DMS53 (cell line): ENCODE measurements at places on chromosomes 1 and 21.

DNA sequence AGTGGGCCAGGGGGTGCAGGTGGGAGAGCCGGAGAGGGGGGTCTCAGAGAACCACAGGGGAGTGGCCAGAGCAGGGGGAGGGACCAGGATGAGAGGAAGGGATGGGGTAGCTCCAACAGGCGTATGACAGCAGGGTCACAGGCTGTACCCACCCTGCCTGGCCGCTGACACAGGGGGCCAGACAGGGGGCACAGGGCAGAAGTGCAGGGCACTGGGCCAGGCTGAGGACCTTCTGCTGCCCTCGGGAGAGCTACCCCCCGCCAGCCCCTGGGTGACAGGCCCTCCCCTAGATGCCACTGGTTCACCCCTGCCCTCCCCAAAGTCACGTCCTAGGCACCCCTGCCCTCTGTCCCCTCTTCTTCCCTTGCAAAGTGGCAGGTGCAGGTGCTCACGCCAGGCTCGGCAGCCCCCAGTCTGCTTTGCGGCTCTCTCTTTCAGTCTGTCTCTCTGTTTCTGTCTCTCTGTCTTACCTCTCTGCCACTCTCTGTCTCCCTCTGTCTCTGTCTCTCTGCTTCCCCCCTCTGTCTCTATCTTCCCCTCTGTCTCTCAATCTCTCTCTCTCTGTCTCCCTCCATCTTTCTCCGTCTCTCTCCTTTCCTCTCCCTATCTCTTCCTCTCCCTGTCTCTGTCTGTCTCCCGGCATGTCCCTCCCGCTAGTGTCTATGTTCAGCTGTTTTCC, 48.5 kb downstream of the WNT9A start:
- no peak for DNase-seq

- no peak for DNase-seq
Observed at GRCh38 chr1:181438013-181438412, 45.3 kb upstream of the CACNA1E start.

GRCh38 chr1:28354121-28354520, 15.4 kb upstream of the PHACTR4 start:
- DNase-seq: no peak

DNA sequence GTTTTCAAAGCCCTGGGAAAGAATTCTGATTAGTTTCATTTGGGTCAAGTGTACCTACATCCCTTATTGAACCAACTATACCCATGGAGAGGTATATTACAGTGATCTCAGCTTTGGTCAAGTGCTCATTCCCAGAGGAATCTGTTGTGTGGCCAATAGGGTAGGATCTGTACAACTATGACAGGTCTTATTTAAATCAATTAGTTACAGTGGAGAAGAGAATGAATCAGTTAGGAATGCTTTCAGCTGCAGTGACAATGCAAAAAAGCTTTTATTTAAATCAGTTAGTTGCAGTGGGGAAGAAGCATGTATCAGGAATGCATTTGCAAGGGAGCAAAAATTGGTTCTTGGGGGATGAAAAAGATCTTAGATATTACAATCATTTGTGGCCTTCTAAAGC, 119.0 kb downstream of the FGGY start:
- no peak for DNase-seq

GRCh38 chr1:234870020-234870981, 258.3 kb downstream of the TOMM20 start:
- no peak for DNase-seq

DNA sequence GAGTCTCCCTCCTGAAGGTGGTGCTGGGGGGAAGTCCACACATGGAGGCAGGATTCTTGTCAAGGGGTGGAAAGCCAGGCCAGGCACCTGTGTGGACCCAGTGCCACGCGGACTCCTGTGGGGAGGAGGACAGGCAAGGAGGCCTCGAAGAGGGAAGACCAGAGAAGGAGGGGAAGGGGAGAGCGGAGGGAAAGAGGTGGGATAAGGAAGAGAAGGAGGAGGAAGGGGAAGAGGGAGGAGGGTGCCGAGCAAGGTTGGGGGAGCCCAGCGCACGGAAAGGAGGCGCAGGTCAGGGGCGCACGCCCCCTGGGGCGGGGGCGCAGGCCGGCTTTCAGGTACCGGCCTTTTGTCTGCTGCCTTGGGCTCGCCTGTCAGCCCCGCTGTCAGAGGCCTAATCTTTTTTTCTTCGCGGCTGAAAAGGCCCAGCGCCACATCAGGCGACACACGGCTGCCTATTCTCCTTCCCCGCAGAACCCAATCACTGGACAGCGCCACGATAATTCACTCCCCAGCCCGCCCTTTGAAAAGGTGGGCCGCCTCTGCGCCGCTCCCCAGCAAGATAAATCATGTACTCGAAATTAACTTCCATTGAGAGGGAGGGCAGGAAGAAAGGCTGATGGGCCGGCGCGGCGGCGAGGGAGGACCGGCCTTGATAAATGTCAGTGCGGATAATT, 42.5 kb downstream of the PRDM16 start:
- DNase-seq: no peak

DNA sequence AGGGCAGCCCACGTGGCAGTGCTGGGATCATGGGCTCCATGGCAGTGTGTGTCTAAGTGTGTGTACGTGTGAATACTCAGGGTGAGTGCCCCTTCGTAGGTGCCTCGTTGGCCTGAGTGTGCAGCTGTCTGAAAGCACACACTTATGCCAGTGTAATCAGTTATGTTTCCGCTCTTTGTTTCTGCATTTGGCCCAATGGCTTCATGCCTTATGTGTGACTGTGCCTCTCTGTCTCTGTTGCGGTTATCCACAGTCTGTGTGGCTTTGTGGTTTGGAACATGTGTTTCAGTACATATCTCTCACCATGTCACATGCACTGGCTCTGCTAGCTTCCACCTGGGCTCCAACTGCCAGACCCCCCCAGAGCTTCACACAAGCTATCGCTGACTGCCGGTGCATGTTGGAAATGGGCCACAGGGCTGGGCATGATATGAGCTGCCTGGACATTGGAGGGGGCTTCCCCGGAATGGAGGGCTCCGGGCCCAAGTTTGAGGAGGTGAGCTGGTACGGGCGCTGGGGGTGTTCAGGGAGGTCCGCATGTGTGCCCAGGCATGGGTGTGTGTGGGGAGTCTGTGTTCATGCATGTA, 70.3 kb upstream of the TINAGL1 start:
- no peak for DNase-seq

DNA sequence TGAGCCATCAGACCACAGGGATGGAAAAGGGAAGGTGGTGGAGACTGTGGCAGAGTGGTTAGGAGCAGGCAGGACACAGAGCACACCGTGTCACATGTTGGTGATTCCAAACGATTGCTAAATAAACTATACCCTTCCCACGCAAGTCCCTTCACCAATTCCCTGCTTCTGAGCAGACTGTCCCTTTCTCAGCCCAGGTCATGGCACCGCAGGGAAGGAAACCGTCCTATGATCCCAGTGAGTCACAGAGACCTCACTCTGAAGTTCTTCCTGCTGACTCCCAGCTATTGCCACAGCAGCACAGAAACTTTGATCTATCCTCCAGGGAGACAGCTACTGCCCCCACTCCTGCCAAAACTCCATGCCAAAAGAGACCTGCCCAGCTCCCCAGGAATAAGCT, 19.2 kb downstream of the RIMS3 start:
- no peak for DNase-seq

GRCh38 chr1:46549697-46550681, 1.5 kb downstream of the KNCN start:
- peak; percentile 96 for DNase-seq

DNA sequence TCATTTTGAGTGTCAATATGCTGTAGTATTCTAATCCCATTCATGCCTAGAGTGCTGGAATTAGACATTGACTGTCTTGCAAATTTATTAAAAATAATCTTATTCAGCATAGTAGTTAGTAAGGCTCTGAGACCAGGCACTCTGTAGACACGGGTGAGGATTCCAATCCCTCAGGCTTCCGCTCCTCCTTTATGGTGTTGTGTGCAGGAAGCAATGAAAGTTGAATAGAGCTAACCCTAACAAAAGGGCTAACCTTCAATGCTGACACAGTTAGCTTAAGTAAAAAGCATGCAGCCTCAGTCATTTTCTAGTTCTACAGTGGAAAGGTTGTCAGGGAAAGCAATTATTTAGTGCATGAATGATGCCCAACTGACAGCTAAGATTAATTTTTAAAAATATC, 199.6 kb upstream of the SGIP1 start:
- DNase-seq: no peak

DNA sequence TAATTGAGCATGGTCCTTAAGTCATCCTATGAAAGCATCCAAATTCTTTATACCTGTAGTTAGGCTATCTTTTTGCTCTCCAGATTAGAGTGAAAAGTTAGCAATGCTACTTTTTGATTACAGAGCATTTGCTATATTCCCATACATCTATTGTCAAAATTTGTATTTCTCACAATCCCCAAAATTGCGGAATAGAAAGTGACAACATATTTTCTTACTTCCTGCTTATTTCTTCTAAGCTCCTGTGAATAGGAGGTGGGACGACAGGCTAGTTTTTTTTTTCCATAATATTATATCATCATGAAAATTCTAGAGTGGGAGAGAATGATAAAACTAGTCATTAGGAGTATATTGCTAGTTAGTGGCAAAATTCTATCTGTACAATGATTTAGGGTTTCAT, 264.0 kb upstream of the DPYD start:
- DNase-seq: no peak

DNA sequence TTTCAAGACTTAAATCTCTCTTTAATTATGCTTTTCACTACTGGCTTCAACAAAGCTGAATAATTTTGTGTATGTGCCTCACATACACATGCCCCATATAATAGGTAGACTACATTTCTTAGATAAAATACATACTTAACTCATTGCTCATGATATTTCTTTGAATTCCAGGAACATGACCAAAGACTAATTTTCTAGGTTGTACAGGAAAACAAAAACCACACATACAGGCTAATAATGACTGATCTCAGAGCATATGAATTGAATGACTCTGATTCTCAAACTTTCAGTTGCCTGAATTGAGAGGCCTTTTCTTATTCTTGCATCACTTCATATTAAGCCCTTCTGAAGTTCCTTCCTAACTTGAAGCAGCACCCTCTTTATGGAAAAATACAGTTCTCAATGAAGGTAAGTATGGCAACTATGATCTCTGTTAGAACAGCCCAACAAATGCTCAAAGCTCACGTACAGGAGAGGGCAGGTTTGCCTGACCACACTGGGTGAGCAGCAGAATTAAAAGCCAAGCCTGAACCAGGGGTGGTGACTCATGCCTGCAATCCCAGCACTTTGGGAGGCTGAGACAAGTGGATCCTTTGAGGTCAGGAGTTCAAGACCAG, 22.6 kb upstream of the UAP1 start:
- DNase-seq: no peak

GRCh38 chr1:241639623-241640148, 483 bp downstream of the CHML start:
- DNase-seq: peak; percentile 84

- DNase-seq: no peak
Observed at GRCh38 chr21:44952116-44952928, 12.5 kb downstream of the SLX9 start.

DNA sequence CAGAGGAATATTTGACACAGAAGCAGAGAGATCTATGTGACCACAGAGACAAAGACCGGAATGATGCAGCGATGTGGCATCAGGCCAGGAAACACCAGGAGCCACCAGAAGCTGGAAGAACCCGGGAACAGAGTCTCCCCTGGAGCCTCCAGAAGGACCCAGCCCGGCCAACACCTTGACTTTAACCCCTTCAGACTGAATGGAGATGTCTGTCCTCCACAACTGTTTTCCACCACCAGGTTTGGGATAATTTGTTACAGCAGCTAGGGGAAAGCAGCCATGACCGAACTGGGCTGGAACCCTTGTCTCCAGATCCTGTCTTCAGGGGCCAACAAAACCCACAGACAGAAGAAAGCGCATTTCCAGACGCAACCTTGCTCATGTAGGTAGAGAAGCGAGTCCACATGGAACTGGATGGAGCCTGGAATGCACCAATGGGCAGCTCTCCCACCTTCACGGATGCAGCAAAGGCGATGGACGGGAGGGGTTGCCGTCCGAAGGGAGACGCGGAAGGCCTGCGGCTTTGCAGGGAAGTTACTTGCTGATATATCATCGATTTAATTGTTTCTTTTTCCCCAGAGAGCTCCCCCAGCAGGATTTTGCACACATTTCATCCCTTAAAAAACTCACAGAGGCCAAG, 396.6 kb downstream of the NPHP4 start:
- no peak for DNase-seq

GRCh38 chr1:91792489-91793071, 93.4 kb downstream of the TGFBR3 start:
- no peak for DNase-seq

DNA sequence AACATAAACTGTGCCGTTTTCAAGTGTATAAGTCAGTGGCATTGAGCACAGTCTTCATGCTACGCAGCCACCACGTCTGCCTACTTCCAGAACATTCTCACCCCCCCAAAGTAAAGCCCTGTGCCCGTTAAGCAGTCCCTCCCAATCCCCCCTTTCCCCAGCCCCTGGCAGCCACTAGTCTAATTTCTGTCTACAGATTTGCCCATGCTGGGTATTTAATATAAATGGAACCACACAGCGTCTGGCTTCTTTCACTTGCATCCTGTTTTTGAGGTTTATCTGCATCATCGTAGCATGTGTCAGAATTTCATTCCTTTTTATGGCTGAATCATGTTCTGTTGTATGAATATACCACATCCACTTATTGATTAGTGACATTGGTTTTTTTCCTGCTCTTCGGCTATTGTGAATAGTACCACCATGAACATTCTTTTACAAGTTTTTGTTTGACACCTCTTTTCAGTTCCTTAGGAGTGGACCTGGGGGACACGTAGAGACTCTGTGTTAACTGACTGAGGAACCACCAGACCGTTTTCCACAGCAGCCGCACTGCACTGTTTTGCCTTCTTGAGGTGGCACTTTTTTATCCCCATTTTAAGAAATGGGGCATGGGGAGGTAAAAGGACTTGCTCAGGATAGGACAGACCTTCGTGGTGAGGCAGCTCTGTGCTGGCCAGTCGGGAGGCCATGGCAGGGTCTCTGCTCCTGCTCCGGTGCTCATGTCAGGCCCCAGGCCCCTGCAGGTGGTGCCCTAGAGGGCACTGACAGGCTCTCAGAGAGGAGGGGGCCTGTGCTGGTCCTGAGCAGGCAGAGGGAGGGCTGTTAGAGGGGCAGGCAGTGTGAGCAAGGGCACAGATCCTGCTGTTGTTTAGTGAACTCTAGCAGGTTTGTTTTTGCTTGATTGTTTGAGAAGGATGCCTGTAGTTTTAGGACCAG, 123.8 kb downstream of the PCBP3 start:
- no peak for DNase-seq

GRCh38 chr1:101483982-101484688, 247.3 kb downstream of the S1PR1 start:
- no peak for DNase-seq
